T-helper 2 cell (primary cell): ENCODE measurements at places on chromosomes 5 and 9.

DNA sequence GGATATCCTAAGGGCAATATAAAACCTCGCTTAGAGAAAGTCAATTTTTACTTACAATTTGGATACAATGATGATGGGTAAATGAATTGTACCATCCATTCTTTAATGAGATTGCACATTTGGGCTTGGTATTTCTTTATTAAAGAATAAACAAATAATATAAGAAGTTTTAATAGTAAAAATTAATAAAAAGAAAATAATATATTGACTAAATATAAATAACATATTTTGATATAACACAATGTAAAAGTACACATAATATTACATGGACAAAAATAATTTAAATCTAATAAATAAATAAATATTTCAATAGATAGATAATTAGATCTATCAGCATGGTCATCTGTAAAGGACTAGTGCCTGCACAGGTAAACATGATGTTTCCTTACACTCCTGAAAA lies 944 bp downstream of the IFNA21 start:
- DNase-seq = no peak

DNA sequence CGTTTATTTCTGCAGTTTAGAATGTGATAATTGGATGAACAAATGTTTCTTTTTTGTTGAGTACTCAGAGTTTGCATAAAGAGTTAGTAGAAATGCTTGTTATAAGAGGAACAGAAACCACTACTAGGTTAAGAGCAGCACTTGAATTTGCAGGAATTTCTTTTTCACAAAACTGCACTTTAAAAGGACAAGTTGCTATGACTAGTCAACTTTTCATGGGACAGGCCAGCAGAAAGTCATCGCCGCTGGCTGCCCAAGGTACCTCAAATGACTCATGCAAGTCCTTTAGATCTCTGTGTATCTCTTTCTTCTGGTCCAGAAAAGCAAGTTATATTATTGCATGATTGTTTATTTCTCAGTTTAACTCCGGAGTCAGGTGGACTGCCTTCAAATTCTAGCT lies 97.3 kb upstream of the HMHB1 start:
- DNase-seq = no peak

GRCh38 chr9:77927265-77927664 lies 104.3 kb downstream of the GNAQ start:
- no peak for DNase-seq

- no peak for DNase-seq
Observed at GRCh38 chr5:21263361-21263760, 1275.4 kb upstream of the CDH18 start.

GRCh38 chr5:121746763-121747162 lies 104.9 kb upstream of the FTMT start:
- no peak for DNase-seq

- no peak for DNase-seq
Observed at GRCh38 chr9:106864373-106865143, 1.6 kb downstream of the ZNF462 start.

DNA sequence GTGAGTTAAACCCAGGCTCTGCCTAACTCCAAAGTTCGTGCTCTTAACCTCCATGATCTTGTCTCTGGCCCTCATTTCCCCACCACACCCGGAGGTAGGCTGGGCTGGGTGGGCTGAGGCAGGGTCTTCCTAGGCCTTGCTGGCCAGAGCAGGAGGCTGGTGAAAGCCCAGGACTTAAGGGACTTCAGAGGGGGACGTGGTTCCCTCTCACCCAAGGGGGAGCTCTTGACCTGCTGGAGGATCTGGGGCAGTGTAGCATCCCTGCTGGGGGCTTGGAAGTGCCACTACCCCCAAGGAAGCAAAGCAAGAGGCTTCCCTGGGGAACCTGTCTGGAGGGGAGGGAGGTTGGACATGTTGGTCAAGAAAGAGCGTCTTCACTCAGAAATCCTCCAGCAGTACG lies 14.7 kb downstream of the PITX1 start:
- no peak for DNase-seq

DNA sequence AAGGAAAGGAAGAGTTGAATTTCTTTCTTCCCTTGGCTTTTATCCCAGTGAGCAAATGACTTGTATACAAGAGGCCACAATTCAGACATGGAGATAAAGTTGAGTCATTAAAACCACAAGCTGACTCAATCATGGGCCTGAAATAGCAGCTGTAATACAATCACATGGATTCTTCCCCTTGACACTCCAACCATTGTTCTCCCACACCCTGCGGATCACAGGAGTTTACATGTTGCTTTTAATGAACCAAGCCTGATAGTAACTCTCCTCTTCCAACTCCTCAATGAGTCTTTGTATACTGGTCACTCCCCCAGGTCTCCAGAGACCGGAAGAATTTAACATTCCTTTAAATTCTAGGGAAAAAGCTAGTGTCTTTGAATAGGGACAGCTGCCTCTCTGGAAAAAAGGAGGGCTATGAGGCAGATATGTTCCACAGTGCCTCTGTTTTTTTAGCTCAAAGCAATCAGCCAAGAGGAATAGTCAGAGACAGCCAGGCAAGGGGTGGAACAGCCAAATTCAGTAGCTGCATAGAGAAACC lies 32.4 kb downstream of the PCDHGC5 start:
- no peak for DNase-seq

DNA sequence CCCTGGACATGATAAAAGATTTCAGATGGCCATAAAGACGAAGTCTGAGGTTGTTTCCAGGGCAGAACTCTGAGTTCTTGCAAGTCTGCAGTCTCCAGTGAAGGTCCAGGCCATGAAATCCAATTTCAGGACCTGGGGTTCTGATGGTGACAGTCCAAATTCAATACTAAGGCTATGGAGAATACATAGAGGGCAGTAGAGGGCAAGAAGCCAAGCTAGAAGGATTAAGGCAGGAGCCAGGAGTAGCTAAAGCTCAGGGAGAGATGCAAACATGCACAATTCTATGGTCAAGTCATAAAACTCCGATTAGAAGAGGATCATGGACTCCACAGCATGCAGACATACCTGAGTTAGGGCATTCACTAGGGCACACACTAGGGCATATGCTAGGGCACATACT lies 11.4 kb downstream of the SLIT3 start:
- DNase-seq = no peak

GRCh38 chr5:125467222-125467621 lies 720.8 kb upstream of the ZNF608 start:
- DNase-seq = no peak

GRCh38 chr9:13568841-13569601 lies 289.5 kb upstream of the MPDZ start:
- DNase-seq = no peak

- no peak for DNase-seq
Observed at GRCh38 chr5:93807846-93808245, 66.4 kb upstream of the POU5F2 start.
